ENCODE measurements at places on chromosomes 7 and 10. TPM values are rescaled to one million over a fixed set of nuclear protein-coding genes. Genes with fewer than 3 reads are reported as not detected.

CNPY1 gene
- polyA plus RNA-seq: not detected

MMRN2 gene
- polyA plus RNA-seq: 7.3 TPM

OR6V1 gene
- polyA plus RNA-seq: not detected

MLXIPL gene
- 1.7 TPM for polyA plus RNA-seq

CFAP43 gene
- polyA plus RNA-seq: 1.9 TPM

POLR2J2 gene
- polyA plus RNA-seq: 27.7 TPM

LIPJ gene
- 0.59 TPM for polyA plus RNA-seq

FKBP9 gene
- 58.0 TPM for polyA plus RNA-seq

ADRB1 gene
- polyA plus RNA-seq: 1.6 TPM

UNC5B gene
- 73.3 TPM for polyA plus RNA-seq

PPP1R17 gene
- 1.7 TPM for polyA plus RNA-seq

PAPSS2 gene
- 6.4 TPM for polyA plus RNA-seq

RHOBTB1 gene
- polyA plus RNA-seq: 12.5 TPM

ABCA13 gene
- not detected for polyA plus RNA-seq

TFEC gene
- not detected for polyA plus RNA-seq

CALHM2 gene
- polyA plus RNA-seq: 1.1 TPM

THNSL1 gene
- 6.9 TPM for polyA plus RNA-seq

DMBT1 gene
- polyA plus RNA-seq: not detected

GNAI1 gene
- 31.8 TPM for polyA plus RNA-seq

CHPF2 gene
- polyA plus RNA-seq: 31.7 TPM

NME8 gene
- polyA plus RNA-seq: not detected

ODAD2 gene
- polyA plus RNA-seq: 0.68 TPM

OPN1SW gene
- polyA plus RNA-seq: 0.74 TPM

ABCC2 gene
- polyA plus RNA-seq: 0.12 TPM

TMEM236 gene
- polyA plus RNA-seq: not detected

OR9A2 gene
- not detected for polyA plus RNA-seq

IFIT2 gene
- polyA plus RNA-seq: 0.25 TPM
